ENCODE measurements at places on chromosomes 7 and 10.

DNA sequence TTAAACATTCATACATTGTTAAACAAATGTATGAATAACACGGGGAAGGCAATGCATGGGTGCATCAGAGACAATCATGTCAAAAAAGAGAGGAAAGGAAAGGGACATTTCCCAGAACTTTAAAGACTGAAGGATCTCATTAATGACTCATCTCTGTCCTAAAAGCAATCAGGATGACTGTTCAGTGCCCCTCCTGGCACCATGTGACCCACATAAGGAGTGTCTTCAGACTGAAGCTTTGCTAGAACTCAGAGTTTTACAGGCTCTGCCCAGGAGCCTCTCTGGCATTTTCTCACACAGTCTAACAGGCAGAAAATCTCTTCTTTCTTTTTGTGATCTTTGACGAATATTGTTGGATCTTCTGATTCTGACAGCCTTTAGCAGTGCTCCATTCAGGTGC, 315.3 kb downstream of the OTUD1 start:
- no peak for DNase-seq

- DNase-seq, result no peak
Measured at GRCh38 chr10:55019439-55019838, 218.4 kb upstream of the PCDH15 start.

DNA sequence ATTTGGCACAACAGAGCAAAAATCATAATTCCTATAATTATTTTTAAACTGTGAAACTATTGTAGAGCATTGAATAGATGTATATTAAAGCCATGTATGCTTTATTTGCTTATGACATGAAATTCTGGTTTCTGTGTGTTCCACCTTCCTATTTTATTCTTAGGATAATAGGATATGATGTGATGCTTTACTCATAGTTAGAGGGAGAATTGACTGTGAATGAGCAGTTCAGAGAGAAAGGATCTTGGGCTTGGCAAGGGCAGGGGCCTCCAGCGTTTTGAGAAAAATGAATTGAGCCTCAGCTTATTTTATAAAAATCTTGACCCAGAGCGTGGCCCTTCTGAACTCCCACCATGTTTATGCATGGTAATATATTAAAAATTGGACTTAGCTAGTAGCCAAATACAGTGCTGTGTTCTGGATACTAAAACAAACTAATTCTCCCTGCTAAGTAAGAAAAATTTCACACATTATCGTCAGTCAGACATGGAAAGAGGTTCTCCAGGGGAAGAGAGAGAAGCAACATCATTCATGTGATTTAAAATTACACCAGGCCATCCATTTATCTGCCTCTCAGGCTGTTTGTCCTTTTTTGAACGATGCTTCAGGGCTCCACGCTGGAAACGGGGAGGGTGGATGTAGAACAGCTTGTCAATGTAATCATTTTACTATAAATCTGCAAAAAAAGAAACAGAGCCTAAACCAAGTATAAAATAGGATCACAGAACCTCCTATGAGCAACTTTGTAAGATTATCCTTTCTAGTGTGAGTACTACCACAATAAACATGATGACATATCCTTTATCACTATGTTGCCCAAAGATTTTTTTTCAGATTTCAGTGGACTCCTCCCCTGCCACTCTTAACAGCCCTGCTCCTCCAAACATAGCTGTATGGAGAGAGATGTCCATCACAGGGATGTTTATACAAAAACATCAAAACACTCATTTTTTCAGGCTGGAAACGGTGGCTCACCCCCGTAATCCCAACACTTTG, 258.1 kb upstream of the C7orf33 start:
- DNase-seq, result peak; percentile 15

DNA sequence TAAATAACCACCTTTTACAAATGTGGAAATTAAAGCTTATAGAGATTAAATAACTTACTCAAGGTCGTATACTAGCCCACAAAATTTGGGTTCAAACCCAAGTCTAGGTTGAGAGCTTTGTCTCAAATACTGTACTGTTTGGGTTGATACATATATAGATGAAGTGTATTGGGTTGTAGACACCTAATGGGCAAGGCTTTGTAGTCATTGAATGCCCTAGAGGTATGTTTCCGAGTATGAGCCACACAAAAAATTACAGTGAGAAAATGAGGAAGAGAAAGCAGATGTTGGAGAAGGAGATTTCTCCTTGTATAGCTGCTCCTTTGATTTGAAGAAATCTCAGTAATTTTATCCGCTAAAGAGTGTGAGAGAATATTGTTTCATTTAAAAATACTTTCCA, 60.6 kb downstream of the C1GALT1 start:
- no peak for DNase-seq

GRCh38 chr10:48547981-48548380, 56.9 kb downstream of the ARHGAP22 start:
- DNase-seq, result no peak

DNA sequence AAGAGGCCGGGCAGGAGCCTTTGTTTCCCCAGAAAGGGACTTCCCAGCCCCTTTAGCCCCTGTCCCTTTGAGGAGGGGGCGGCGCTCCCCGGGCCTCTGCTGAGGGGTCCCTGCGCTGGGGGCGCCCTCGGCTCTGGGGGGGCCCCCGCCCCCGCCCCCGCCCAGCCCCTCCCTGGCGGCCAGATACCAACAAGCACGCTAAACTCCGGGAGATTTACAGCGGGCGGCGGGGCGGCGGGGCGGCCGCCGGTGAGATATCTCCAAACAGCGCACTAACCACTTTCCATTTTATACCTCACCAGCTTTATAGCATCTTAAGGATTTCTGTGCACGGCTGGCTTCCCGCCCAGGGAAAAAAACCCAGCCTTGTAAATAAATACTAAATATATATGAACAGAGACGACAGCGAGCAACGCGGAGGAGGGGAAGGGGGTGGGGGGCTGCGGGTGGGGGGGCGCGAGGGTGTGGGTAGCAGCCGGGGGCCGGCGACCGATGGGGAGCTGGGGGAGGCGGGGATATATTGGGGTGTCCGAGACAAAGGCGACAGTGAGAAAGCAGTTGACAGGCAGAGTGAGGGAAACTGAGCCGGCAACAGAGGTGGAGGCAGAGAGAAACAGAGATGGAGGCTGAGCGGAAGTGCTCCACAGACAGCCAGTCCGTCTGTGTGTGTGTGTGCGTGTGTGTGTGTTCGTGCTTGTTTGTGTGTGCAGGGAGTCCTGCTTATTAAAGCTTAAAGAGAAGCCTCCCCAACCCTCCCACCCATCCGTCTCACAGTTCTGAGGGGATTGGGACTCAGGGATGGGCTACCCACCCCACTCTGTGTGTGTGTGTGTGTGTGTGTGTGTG, 85.8 kb downstream of the HIF1AN start:
- DNase-seq, result no peak

DNA sequence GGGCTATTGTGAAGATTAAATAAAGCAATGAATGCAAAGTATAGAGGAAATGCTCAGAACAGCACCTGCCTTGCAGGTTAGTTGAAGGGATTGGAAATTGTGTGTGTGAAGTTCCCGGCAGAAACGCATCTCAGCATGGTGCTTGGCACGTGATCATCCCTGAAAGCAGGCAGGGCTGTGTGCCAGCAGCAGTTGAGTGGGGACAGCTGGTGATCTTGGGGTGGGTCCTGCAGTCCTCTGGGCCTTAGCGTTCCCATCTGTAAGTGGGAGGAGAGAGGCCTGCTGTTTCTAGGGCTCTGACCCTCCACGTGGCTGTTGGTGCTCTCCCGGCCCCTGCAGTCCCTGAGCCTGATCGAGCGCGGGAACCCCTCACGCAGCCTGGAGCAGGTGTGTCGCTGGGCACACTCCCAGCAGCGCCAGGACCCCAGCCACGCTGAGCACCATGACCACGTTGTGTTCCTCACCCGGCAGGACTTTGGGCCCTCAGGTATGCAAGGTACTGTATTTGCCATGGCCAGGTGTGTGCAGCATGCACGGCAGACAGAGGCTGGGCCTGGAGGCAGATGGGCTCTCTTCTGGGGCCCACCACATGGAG, 55.3 kb downstream of the TBATA start:
- DNase-seq, result no peak

GRCh38 chr7:158725506-158725800, 20.8 kb upstream of the NCAPG2 start:
- DNase-seq, result no peak

DNA sequence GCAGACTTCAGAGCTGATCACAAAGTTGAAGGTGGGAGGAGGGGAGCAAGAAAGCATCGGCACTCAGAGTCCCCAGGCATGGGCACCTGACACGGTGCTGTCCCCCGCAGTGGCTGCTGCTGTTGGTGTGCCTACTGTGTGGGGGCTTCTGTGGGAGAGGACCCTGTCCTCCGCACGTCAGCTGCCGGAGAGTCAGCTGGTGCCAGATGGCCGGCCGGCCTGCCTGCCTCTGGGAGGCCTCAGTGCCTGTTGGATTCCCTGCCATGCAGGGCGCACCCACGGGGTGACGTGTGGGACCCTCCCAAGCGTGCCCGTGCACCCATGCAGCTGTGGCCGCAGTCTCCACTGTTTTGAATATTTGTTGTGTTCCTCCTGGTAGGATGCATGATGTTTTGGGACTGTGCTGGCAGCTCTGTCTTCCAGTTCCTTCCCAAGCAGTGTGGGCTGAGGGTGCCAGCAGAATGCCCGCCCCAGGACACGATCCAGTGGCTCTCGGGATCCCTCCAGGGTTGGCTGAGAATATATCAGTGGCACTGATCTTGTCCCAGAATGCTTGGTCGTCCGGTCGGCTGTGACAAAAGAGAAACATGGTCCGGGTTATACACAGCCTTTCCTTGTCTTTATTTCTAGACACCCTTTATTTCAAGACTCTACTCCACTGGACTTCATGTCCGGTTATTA, 185.6 kb downstream of the MGMT start:
- no peak for DNase-seq

DNA sequence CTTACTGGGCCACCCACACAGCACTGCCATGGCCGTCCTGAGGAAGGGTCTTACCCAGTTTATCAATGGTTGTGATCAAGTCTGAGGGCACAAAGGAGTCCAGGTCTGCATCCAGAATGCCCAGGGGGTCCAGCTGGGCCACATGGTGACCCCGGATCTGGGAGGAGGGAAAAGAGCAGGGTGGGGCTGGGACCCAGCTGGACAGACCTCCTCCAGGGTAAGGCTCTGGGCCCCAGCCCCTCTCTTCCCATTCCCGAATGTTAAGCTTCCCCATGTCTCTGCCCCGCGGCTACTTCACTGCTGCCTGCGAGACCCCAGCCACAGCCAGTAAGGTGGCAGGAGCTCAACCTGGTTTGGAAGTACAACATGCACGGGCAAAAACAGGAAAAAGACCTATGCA, 9.5 kb downstream of the OGDHL start:
- no peak for DNase-seq

- DNase-seq, result no peak
Measured at GRCh38 chr10:112525200-112525599, 78.2 kb downstream of the VTI1A start.

- DNase-seq, result no peak
Measured at GRCh38 chr7:100570954-100571828, 2.5 kb downstream of the SAP25 start.

GRCh38 chr7:157619753-157620525, 283.1 kb downstream of the DNAJB6 start:
- no peak for DNase-seq

GRCh38 chr10:27998954-27999275, at the start of gene ODAD2:
TSS of gene ODAD2 (minus strand) at chr10:27999079. CDS start at chr10:27995142, 3,937 bp downstream.
- no peak for DNase-seq

- peak; percentile 77 for DNase-seq
Measured at GRCh38 chr7:112898432-112899290, 108.5 kb upstream of the TMEM168 start.

DNA sequence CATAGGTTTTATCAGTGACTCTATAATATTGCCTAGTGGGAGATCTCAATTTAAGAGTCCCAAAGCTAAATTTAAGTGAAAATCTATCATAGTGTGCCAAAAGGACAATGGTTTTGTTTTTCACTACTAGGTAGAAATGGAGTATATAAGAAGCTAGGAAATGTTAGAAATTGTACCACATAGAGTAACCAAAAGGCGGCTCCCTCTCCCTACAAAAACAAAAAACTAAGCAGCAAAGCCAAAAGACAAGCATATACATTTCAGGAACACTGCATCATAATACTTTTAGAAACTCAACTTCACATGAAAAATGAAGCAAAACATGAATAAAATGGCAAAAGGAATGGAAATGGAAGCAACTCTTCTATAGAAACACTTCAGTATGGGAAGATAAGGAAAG, 271.6 kb downstream of the CACNA2D1 start:
- DNase-seq, result peak; percentile 22

DNA sequence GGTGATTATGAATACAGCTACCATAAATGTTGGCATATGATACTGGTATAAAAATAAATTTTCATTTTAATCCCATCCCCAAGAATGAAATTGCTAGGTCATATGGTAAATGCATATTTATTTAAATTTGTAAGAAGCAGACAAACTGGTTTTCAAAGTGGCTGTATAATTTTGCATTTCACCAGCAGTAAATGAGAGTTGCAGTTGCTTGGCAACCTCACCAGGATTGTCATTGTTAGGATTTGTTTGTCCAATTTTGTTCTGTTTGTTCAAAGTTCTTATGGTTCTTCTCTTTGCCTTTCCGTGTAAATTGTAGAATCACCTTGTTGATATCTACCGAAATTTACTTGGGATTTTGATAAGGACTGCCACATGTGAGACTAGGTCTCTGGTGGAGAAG, 237.4 kb downstream of the OTUD1 start:
- DNase-seq, result no peak

Data from RKO (cell line).